ENCODE measurements at places on chromosomes 2 and 18.

DNA sequence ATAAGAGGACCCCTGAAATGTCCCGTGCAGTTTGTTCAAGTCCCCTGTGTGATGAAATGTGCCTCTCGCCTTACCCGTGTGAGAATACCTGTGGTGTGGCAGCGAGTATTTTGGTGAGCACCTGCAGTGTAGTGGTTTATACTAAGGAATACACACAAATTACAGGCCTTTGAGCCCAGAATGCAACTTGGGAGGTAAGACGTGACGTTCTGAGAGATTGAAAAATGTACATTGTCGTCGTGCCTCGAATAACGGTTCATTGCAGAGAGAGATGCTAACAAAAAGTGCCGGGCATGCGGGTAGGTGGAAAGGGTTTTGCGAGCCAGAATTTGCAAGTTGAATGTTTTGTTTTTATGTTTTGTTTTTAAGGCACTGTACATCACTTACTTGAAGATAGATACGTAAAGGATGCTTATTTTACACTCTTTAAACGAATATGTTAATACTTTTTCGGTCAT, 867 bp downstream of the RBBP8 start:
- DNase-seq: no peak

DNA sequence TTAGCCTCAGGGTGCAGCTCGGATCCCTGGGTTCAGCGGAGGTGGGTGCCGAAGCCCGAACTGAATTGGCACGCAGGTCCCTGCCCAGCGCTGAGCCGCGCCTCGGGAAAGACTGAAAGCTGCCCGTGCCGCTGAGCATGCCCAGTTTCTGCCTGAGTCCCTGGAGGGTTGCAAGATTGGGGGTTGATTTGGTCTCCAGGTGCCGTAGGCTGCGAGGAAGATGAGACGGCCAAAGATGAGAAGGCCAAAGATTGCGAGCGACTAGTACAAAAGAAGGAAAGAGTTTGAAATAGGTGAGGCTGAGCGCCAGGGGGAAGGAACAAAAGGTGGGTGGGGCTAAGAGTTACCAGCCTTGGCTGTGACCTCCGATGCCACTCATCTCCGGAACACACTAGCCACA, 852 bp upstream of the KCNH7 start:
- DNase-seq: no peak

DNA sequence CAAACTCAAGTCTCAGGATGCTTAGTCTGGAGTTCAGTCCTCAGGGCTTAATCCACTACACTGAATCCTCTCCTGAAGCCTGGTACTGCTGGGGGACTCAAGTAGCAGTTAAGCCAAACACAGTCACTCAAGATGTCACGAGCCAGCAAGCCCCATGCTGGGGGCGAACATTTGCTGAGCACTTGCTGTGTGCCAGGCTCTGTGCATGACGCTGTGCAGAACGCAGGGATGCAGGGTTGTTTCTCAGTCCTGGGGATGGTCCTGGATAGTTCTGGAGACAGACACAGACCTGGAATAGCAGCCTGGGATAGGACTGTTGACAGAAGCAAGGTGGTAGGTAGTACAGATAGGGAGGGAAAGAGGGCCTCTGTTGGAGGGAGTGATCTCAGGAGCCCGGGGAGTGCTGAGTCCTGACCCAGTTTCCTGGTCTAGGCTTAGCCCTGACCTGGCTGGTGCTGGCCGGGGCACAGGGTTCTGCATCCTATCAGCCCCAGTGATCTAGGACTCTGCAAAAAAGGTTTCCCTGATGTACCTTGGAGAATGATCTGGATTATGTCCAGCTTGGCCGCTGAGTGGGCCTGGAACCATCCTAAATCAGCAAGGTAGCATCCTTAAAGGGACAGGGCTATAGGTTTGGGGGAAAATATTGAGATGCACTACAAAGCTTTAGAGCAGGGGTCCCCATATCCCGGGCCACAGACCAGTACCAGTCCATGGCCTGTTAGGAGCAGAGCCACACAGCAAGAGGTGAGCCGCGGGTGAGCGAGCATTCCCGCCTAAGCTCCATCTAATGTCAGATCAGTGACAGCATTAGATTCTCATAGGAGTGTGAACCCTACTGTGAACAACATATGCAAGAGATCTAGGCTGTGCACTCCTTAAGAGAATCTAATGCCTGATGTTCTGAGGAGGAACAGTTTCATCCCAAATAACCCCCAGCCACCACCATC, 54.7 kb upstream of the OTOF start:
- DNase-seq: no peak

GRCh38 chr2:45497355-45497754, 113.7 kb downstream of the SRBD1 start:
- no peak for DNase-seq

DNA sequence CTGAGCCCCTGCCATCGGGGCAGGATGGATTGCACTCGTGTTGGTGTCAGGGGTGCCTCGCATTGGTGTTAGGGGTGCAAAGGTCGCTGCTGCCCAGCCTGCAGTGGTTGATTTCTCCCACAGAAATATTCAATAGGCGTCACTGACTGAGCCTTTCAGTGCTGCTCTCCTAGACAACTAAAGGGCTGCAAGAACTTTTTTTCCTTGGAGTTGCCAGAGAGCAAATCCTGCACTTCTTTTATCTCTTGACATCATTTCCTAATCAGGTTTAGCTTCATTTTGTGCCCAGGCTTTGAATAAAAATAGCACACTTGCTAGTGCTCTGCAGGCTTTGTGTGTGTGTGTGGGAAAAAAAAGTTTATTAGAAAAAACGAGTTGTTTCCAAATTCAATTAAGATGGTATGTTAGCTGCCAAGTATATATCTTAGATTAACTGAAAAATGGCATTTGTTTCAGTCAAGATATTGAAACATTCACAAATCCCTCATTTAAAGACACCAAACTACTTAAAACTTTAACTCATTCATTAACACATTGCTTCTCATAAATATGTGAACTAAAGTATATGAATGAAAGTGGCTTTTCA, 125.6 kb downstream of the SOCS6 start:
- DNase-seq: no peak
